Nephron progenitor cell (in vitro differentiated cells): ENCODE measurements at places on chromosomes 1 and 21.
A peak's percentile ranks its signal among the peaks of the same experiment; 100 is the strongest.

GRCh38 chr1:112636597-112637253, 17.1 kb downstream of the CAPZA1 start:
- H3K27me3 ChIP-seq: no peaks in the 10 kb centered on the region
- H3K36me3 ChIP-seq: peaks cover 37% of the 10 kb centered on the region
- no peak overlapping the region for H3K4me3 ChIP-seq
- no peaks in the 10 kb centered on the region for H3K4me1 ChIP-seq
- no peak overlapping the region for H3K27ac ChIP-seq

DNA sequence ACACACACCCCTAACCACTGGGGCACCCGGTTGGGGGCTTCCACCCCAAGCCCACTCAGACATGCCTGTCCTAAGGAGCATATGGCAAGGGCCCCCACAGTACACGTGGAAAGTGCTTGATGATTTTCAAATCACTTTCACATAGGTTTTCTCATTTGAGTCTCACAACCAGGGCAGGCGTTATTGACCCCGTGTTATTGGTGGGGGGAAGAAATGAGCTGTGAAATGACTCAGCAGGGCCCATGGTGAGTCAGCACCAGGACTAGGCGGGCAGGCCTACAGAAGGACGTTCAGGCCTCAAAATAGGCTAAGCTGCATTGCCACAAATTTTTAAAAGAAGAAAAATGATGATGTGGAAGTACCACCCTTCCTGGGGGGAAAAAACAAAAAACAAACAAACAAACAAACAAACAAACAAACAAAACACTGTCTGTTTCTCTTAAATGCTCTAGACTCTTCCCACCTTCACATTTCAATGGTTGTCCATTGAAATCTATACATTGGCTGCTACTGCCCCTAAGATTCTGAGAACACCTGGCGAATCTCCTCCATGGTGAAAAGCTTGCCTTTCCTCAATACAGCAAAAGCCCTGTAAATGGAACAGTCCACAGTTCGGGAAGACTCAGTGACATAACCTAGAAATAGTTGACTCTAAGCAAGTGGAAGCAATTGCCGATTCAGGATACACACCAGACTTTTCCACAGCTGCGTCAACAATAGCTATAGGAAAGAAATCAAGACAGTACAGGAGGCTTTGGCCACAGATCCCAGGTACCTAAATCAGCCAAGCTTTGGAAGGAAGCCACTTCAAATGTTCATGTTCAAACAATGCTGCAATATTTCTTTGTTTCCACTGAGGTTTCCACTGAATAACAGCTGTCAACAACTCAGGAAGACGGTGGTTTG, 234.7 kb downstream of the TOMM20 start:
- peaks cover 55% of the 10 kb centered on the region for H3K4me1 ChIP-seq
- DNase-seq: no peak
- H3K27ac ChIP-seq: no peak overlapping the region

DNA sequence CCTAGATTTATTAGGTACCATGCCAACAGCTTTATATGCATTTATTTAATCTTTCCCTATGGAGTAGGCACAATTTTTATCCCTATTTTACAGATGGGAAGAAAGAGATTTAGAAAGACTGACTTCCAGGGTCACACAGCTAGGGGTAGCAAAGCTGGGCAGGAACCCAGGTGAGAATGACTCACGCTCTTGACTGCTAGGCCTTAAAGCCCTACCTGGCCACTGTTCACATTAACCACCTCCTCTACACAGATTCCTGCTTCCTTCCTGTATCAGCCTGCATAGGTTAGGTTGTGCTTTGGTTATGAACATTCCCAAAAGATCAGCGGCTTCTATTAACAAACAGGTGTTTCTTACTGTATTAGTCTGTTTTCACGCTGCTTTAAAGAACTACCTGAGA, 53.2 kb downstream of the DNAJC6 start:
- peaks cover 11% of the 10 kb centered on the region for H3K27me3 ChIP-seq
- H3K27ac ChIP-seq: no peak overlapping the region
- no peaks in the 10 kb centered on the region for H3K36me3 ChIP-seq
- no peaks in the 10 kb centered on the region for H3K4me1 ChIP-seq

DNA sequence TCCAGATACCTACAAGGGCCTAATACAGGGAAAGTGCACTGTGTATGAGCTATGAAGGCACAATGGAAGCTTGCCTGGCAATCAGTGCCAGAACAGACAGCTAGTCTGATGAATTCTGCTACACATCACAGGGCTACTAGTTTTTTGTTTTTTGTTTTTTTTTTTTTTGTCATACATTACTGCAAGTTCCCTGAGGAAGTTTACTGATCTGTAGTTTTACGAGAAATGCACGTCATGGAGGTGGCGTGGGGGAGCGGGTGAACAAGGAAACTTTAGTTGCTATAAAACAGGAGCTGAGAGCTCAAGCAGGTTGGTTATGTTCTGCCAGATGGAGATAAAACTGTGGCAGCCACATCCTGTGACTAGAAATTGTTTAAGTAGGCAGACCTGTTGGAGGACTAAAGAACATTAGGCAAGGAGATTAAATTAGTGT, 17.7 kb downstream of the PTPRC start:
- no peaks in the 10 kb centered on the region for H3K27me3 ChIP-seq
- H3K27ac ChIP-seq: peak overlapping the region; percentile 74
- peaks cover 16% of the 10 kb centered on the region for H3K4me1 ChIP-seq
- no peak overlapping the region for H3K4me3 ChIP-seq
- DNase-seq: no peak
- H3K36me3 ChIP-seq: no peaks in the 10 kb centered on the region

DNA sequence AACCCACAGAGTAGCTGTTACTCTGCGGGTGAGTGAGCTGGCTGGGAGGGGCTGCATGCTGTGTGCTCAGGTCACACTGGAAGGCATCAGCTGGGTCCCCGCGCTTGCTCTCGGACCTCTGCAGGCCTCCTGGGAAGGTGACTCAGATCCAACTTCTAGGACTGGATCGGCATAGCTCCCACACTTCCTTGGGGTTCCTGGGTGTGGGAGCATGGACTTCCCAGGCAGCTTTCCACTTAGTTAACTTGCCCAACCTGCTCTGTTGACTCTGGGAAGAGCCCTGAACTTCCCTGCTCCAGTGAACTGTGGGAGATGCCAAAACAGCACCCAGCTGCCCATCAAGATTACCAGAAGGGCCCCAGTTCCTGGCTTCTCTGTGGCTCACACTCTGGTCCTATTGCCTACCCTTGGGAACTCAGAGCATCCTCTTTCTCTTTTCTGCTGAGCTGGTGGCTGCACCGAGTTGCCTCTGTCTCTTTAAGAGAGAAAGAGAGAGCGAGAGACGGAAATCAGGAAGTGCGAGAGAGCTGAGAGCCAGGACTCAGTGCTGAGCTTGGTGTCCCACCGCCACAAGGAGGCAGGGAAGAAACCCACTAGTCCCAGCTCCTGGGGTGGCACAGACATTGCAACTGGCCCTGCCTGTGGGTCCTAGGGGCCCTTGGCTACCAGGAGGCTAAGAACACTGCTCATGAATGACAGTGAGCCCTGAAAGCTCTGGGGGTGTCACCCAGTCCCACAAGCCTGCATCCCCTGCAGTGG, at the start of gene IKBKE:
Gene IKBKE (plus strand): TSS at position 544 of the 759 bp plus-strand sequence. CDS start 2,752 bp downstream, outside the sequence.
- H3K27ac ChIP-seq: peak within 1 kb of the TSS; percentile 44
- DNase-seq: peak; percentile 35
- peak within 1 kb of the TSS; percentile 86 for H3K4me3 ChIP-seq
- peaks cover 83% of the 10 kb centered on the region for H3K4me1 ChIP-seq
- peaks cover 16% of the 10 kb centered on the region for H3K27me3 ChIP-seq
